Activated CD8-positive, alpha-beta memory T cell treated with anti-CD3 and anti-CD28 coated beads, Interleukin-2, amount 10 ng/mL, durations not matched to agents 7 days and 5 days (primary cell): ENCODE measurements at places on chromosomes 3 and 15. TPM values are rescaled to one million over a fixed set of nuclear protein-coding genes. Genes with fewer than 3 reads are reported as not detected.

Gene AP4E1
- 18.4 TPM for total RNA-seq

DNA sequence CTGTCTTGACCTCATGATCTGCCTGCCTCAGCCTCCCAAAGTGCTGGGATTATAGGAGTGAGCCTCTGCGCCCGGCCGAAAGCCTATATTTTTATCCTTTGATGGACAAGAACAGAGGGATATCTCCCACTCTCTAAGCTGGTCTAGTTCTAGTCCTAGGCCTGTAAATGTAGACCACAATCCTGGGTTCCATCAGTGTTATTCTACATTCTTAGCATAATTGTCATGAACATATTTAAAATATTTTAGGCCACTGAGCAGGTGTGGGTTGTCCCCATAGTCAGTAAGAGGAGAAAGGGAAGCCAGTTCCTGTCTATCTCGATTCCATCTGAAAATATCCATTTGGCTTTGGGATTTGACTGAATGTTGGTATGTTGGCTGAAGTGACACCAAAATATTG lies 118.1 kb downstream of the EBLN2 start:
- no peak overlapping the region for H3K27ac ChIP-seq
- no peaks in the 10 kb centered on the region for H3K36me3 ChIP-seq
- no peak overlapping the region for H3K4me3 ChIP-seq

GRCh38 chr3:64677961-64678716 lies 9.7 kb downstream of the ADAMTS9 start:
- DNase-seq = no peak
- no peaks in the 10 kb centered on the region for H3K27me3 ChIP-seq
- no peak overlapping the region for H3K27ac ChIP-seq
- no peaks in the 10 kb centered on the region for H3K4me1 ChIP-seq
- H3K36me3 ChIP-seq = no peaks in the 10 kb centered on the region

GRCh38 chr15:80099241-80099640 lies 39.8 kb downstream of the ZFAND6 start:
- H3K4me1 ChIP-seq = peaks cover 6% of the 10 kb centered on the region
- no peak overlapping the region for H3K27ac ChIP-seq
- DNase-seq = no peak
- peaks cover 2% of the 10 kb centered on the region for H3K36me3 ChIP-seq
- H3K4me3 ChIP-seq = no peak overlapping the region

Gene ARL14
- not detected for total RNA-seq

DNA sequence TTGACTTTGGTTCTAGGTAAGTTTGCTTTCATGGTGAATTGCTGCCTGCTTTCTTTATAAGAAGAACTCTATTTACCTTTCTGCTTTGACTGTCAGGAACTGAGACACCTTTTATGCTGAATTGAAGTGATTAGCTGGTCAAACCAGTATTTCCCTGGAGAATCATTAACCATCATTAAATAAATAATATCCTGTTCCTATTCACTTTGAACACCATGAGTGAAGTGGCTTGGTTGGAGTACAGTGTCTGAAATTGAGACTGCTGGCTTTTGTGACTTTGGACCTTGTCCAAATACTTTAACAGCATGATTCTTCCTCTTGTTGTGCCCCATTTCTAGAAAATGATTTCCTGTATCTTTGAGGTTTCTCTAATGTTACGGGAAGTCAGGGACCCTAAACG lies 5.6 kb upstream of the TMEM62 start:
- peaks cover 13% of the 10 kb centered on the region for H3K4me1 ChIP-seq
- H3K27me3 ChIP-seq = peaks cover 11% of the 10 kb centered on the region
- H3K36me3 ChIP-seq = peaks cover 3% of the 10 kb centered on the region
- no peak overlapping the region for H3K4me3 ChIP-seq
- no peak overlapping the region for H3K27ac ChIP-seq
- no peak for DNase-seq
